ENCODE measurements at places on chromosomes 5 and 9.

GRCh38 chr5:149936700-149937091, 7.9 kb downstream of the PDE6A start:
- DNase-seq, result no peak

DNA sequence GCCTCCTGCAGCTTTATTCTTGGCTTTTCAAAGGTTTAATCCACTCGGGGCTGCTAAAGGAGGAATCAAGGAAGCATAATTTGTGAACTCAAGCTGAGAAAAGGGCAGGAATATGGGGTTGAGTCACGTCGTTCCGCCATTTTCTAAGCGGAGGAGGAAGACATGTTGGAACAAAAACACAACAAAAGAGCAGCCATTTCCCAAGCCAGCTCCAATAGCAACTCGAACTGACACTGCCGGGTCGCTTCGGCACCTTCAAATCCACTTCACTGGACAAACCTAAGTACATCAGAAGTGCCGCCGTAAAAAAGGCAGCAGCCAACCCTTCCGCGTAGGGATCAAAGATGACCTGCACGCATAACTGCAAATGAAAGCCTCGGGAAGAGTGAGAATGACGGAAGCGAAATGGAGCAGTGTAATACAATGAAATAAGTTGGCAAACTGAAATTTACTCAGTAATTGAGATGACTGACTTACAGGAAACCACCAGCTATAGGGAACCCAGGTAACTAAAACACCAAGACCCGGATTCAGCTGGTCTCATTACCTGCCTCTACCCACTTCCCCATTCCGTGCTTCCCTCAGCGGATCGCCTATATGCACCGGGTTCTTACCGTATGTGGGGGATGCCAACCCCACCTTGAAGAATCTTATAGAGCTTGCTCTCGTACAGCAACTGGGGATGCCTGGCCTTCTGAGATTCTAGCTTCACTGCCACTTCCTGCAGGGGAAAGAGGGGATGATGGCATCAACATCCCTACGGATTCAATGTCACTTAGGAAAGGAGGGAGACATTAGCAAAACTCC, 1.6 kb downstream of the CSNK1A1 start:
- no peak for DNase-seq

- DNase-seq, result no peak
Observed at GRCh38 chr5:98569288-98569687, 204.2 kb upstream of the RGMB start.

DNA sequence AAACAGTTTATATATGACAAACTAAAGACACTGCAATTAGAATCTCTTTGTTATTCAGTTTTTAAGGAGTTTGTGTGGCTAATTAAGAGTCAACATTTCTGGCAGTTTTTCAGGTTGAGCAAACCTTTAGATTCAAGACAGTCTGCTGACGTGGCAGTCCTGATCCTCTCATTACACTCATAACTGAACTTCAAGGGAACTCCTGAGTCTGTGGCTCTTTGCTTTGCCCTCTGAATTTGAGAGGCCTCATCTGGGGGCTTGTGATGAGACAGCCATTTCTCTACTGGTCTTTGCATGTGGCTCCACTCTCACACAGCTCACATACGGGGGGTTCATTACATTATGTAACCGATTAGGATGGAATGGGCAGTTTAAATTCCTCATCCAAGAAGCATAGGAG, 182.9 kb upstream of the MEF2C start:
- no peak for DNase-seq

- DNase-seq, result no peak
Observed at GRCh38 chr9:100317706-100318105, 35.0 kb downstream of the TEX10 start.

DNA sequence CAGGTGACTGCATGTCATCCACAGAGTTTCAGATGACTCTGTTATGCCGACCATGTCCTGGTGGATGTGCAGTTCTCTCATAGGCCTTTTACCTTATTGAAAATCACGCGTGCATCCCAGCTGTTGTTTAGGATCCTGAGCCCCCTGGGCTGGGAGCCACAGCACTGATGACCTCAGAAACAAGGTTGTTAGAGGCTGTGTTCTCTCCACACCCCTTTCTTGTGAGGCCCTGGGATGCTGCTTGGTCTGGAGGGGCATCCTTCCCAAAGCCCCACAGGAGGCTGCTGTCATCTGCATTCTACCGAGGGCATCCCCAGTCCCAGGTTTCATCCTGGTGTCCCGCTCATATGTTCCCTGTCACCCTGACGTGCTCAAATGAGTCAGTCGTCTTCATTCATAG, 76.5 kb upstream of the IRX4 start:
- no peak for DNase-seq

DNA sequence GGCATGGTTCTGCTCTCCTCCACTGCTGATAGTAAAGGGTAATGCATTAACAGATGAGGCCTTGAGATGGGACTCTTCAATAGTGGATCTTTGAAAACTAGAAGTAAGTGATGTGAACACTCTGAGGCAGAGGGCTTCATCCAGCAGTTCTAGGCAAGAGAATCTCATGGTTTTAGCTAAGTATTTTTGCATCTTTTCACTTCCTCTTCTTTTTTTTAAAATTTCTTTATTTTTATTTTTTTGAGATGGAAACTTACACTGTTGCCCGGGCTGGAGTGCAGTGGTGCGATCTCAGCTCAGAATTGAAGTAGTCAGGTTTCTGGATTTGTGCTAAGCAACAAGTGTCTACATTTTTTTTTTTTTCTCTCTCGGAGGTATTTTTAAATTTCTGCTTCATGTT, 101.9 kb downstream of the MTRR start:
- no peak for DNase-seq
